ENCODE measurements at places on chromosomes 2 and 18. TPM values are rescaled to one million over a fixed set of nuclear protein-coding genes. Genes with fewer than 3 reads are reported as not detected.
A peak's percentile ranks its signal among the peaks of the same experiment; 100 is the strongest.

DNA sequence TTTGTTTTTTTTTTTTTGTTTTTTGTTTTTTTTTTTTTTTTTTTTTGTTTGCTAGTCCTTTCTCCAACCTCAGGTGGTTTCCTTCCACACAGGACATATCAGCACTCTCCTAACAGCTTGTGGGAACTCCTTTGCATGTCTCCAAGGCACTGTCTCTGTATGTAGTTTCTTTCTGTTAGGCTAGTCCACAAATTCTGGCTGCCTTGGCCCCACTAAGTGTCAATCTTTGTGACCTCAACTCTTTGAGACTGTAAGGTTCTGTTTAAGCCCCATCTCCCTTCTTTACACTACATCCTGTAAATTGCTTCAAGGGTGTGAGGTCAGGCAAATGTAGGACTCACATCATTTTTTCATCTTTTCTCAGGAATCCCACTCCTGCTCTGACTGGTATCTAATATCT is 85.1 kb downstream of the NCOA1 start:
- no peak for DNase-seq

- no peak for DNase-seq
These were observed 484.3 kb upstream of the KLHL29 start for GRCh38 chr2:22900674-22901073.

GRCh38 chr2:54404270-54404669 is 51.9 kb upstream of the SPTBN1 start:
- no peak for DNase-seq

- DNase-seq, result no peak
These were observed 70.1 kb downstream of the TSHZ1 start for GRCh38 chr18:75280427-75281280.

DNA sequence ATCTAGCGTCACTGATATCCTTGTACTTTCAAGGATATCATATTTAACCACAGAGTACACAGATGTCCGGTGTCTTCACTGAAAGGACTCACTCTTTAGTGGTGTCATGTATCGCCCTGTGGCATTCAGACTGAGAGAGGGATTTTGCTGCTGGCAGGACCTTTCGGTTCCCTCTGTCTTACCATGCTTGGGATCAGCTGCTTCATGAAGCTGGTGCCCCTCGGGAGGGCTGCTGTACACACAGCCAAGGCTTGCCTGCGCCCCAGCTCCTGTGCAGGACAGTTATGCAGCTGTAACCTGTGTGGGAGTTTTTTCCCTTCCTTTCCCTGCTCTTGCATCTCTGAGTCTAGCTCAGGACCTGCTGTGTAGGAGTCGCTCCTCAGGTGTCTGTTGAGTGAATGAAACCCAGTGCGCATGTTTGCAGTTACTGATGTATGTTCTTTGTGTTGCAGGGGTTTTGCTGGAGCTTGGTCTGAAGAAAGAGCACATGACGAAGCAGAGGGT is 64.4 kb downstream of the GREB1 start:
- no peak for DNase-seq

DNA sequence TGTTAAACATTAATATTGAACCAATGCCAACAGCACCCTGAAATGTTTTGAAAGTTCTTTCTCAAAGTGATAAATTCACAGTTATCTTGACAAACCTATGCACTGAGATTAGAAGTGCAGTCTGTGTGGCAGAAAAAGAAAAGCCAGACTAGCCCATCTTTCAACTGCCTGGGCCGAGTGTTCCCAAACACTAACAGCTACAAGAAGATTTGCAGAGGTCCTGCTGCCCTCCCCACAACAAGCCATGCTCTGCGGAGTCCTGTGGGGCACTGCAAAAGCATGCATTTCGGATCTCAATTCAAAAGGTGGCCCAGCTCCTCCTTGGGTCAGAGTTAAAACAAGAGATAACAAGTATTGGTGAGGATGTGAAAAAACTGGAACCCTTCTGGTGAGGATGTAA is 208.4 kb upstream of the TMEM200C start:
- no peak for DNase-seq

DNA sequence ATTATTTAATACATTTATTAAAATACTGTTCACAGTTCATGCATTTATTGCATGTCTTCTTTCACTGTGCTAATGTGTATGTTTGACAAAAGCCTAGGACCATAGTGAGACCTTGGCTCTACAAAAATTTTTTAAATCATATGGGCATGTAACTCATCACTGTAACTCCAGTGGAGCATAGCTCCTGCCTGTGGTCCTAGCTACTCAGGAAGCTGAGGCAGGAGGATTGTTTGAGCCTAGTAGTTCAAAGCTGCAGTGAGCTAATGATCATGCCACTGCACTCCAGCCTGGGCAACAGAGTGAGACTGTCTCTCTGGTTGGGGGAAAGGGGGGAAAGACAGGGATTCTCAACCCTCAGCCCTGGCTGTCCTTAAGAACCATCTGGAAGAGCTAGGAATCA is 137.8 kb downstream of the PRKCE start:
- no peak for DNase-seq

GRCh38 chr18:67933271-67933670 is 416.8 kb upstream of the DSEL start:
- DNase-seq, result no peak

DNA sequence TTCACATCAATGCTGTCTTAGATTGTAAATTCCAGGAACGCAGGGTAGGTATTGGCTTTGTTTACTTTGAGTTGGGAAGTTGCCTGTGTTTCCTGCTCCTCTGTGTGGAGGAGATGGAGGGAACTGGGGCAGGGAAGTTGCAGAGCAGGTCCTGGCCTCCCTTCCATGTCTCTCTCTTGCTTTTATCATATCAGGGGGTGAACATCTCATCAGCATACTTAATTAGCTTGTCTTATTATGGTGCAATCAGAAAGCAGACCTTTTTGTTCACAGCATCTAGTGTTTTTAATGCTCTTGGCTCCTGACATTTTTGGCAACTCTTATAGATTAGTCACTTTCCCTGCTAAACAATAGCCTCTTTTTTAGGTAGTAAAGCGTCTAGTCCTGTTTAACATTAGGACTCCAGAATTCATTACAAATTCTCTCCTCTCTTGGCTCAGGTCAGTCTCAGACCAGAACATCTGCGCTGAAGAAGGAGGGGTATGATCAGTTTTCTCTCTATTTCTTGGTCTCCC is 11.5 kb upstream of the DIPK1C start:
- DNase-seq, result no peak

GRCh38 chr2:238684362-238685326 is 163.2 kb upstream of the TWIST2 start:
- DNase-seq, result peak; percentile 25

- DNase-seq, result no peak
These were observed 78.3 kb downstream of the POLR1A start for GRCh38 chr2:86027196-86027921.

GRCh38 chr2:734496-734895 is 57.3 kb upstream of the TMEM18 start:
- DNase-seq, result no peak

GRCh38 chr2:65276609-65277008 is 49.0 kb downstream of the ACTR2 start:
- DNase-seq, result no peak

The TRIM43 gene
- not detected for total RNA-seq

- DNase-seq, result no peak
These were observed 62.3 kb upstream of the STON1 start for GRCh38 chr2:48467637-48468036.
